ENCODE measurements at places on chromosomes 3 and 15. TPM values are rescaled to one million over a fixed set of nuclear protein-coding genes. Genes with fewer than 3 reads are reported as not detected.

- DNase-seq, result no peak
Measured at GRCh38 chr3:159964166-159964973, 24.3 kb upstream of the IL12A start.

- DNase-seq, result no peak
Measured at GRCh38 chr3:39255503-39256325, 24.1 kb downstream of the CX3CR1 start.

DNA sequence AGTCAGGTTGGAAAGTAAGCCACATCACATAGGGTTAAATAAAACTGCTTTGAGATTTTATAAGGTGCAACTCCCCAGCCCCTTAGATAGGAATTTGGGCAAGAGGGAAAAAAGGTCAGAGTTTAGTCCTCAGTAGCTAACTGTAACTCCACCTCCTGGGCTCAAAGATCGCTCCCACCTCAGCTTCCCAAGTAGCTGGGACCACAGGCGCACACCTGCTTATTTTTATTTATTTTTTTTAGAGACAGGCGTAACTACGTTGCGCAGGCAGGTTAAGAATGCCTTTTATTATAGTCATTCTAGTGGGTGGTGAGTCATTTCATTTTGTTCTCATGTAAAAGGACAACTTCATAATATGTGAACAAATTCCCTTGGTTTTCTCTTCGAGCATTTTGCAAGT is 14.7 kb downstream of the TM2D3 start:
- DNase-seq, result no peak

DNA sequence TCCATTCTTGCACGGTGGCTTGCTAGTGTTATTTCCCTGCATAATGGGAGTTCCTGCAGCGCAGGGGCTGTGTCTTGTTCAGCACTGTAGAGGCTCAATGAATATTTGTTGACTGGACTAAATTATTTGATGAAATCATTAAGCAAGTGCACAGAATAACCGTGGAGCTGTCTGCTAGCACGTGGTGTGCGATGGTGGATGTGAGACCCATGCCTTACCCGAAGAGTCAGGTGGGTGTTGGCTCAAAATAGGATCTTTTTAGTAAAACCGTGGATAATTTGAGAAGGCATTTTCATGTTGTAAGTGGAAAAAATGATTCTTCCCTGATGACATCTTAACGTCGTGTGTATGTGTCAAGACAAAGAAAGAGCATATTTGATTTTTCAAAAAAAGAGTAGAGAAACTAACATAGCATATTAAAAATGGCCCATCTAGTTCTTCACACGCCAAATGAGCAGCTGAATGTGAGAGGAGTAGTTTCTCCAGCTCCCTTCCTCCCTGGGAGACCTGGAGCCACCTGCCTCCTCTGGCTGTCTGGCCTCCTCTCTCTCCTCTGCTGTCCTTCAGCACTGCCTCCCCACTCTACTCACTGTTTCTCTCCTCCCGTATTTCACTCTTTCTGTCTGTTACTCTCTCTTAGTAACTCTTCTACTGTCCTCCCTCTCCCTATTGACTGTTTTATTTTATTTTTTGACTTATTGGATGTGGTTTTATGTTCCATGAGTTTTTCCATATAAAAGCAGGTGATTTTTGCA is 6.3 kb downstream of the FAM81A start:
- DNase-seq, result no peak

DNA sequence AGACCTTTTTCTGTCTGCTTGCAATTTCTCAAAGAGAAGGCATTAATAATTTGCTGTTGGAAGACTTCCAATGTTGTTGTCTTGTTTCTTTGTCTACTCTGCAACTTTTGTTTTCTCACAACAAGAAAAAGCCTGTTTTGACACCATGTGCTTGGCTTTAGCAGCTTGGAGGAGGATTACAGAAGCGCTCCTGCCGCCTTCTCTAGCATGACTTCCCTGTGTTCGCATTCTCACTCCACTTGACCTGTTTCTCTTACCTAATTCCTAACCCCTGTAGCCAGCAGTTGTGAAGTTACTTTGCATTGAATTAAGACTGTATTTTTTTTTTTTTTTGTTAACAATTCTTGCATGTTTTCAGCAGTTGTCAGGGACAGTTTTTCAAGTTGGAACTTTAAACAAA is 235.3 kb upstream of the GOLIM4 start:
- no peak for DNase-seq

- no peak for DNase-seq
Measured at GRCh38 chr15:89936051-89936785, 23.5 kb upstream of the ARPIN start.

DNA sequence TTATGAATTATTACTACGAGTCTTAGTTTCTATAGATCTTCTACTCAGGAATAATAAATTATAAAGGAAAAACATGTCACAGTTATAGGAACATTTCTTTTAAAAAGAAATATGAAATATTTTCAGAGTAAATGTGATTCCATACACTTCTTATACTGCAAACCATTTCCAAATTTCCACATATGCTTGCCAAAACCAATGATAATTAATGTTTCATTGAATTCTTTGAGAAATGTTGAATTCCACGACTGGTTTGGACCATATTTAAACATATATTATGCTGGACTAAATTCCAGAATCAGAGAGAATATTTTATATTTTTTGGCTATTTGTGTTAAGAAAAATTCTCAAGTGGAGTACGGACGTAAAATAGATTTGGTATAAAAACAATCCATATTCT is 144.6 kb downstream of the EPHA3 start:
- DNase-seq, result no peak

- DNase-seq, result no peak
Measured at GRCh38 chr3:72375237-72376076, 472.8 kb downstream of the SHQ1 start.

DNA sequence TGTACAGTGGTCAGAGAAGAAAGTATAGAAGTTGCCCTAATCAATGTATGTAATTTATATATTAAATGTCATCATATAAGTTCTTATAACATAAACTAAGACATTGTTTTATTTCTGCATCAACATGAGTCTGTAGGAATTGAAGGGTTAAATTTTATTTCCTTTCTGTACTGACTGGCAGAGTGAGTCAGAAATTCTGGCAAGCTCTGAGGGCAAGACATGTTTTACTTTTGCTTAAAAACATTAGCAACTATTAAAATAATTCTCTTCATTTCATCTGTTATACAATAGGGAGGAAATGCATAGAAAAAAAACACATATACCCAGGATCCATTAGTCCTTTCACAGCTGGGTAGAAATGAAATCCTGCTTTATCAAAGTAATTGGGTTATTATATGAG is 171.4 kb upstream of the ALCAM start:
- DNase-seq, result no peak

DNA sequence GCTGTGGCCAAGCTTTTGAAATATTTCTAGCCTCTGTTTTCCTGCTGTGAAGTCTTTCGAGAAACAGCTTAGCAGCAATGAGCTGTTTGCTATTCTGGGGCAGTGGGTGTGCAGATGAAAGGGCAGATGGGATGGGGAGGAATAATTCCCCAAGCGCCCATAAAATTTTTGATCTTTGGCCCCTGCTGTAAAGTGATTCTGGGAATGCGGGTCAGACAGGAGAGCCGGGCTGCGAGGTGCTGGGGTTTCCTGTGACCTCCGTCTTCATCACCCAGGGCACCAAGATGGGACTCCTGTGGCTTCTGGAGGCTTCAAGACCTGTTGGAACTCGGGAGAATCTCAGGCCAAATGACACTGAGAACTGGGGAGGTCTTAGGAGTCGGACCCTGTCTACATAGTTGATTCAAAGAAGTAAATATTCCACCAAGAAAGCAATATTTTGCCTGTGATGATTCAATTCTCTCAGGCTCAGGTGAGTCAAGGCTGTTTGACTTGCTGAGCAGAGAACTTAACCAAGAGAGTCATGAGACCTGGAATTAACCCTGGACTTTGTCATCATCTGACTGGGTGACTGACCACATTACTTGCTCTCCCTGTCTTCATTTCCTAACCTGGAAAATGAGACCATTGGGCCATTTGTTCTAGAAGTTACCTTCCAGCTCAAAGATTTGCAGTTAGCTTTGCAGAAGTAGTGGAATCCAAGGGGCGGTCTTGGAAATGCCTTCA is 86.4 kb downstream of the POLR2M start:
- no peak for DNase-seq

DNA sequence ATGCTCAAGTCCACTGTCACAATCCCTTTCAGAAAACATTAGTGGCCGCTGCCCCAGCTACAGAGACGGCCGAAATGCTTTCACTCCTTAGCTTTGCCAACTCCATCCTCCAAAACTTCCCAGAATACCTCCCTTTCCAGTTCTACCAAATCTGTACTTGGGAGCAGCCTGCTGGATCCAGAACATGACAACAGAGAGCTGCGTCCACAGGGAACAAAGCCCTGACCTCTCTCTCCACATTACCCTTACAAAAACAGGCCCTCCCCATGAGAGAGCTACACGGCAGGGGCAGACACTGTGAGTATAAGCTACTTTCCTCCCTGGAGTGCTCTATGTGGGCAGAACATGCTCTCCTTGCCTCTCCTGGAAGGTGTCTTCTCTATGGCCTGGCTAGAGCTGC is 6.3 kb downstream of the RBM15B start:
- DNase-seq, result no peak

- no peak for DNase-seq
Measured at GRCh38 chr3:50156549-50157493, 1.7 kb downstream of the SEMA3F start.

GRCh38 chr3:40382617-40382979 is 4.4 kb upstream of the ENTPD3 start:
- DNase-seq, result no peak

- peak; percentile 48 for DNase-seq
Measured at GRCh38 chr15:44710236-44711095, 657 bp downstream of the PATL2 start.

GRCh38 chr15:60479361-60480110 is 594 bp upstream of the ICE2 start:
- DNase-seq, result no peak

DNA sequence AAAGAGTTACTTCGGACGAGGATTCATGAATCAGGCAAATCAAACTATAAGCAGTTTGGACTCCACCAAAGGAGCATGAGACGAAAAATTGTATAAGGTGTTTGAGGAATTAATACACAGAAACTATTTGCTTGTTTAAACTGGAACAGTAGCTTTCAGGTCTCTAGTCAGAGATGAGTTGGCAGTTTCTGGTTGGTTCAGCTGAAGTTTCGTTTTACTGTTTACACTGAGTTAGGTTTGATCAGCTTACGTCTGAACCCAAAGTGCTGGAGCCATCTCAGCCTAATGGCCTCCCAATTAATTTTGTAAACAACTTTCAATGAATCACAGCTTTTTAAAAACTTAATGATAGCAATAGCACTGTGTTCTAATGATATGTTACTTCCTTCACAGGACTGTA is 703.7 kb downstream of the NLGN1 start:
- DNase-seq, result no peak

GRCh38 chr15:51274956-51275355 is 63.4 kb downstream of the CYP19A1 start:
- DNase-seq, result no peak

GRCh38 chr15:31373096-31373865 is 46.6 kb downstream of the KLF13 start:
- no peak for DNase-seq

- no peak for DNase-seq
Measured at GRCh38 chr3:36698314-36698713, 66.0 kb downstream of the DCLK3 start.

- DNase-seq, result no peak
Measured at GRCh38 chr15:34239151-34239808, 14.5 kb downstream of the EMC4 start.

DNA sequence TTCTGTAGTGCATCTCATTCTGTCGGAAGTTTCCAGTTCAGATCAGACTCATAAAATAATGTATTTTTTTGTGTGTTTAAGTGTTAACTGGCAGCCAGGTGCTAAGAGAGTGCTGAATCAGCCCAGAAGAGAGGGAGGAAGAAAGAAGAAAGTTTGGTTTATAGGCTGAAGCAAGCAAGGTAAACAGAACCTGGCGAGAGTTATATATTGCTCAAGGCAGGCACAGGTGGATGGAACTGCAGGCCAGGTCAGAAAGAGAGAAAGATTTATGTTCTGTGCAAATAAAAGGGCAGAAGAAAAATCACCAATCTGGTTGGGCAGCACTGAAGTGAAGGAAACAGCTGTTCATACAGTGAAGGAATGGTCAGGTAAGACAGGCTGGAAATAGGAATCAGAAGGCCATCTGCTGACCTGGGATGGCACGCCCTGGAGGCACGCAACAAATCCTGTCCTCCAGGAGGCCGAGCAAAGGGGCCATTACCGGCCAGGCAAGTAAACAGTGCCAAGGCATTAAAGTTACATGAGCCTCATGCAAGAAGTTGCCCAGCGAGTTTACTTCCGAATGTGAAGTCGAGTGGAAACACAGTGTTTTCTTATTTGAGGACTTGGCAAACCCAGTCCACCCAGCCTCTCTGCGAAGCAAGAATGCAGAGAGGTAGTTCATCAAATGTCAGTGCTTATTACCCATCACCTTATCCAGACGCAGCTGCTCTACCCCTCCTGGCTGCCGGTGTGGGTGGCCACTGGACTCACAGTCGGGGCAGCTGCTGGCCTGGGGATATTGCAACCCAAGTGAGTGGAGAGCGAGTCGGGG is 309.8 kb downstream of the VPS13C start:
- no peak for DNase-seq

ACKR4 gene
- total RNA-seq, result 0.85 TPM

SEMA7A gene
- 0.93 TPM for total RNA-seq

CPLX3 gene
- total RNA-seq, result not detected

ARHGAP11A gene
- 2.7 TPM for total RNA-seq

CEP97 gene
- 11.4 TPM for total RNA-seq

GOLGA8S gene
- 0.88 TPM for total RNA-seq

LRRC49 gene
- total RNA-seq, result 37.2 TPM

POPDC2 gene
- total RNA-seq, result 731 TPM

KPNA4 gene
- total RNA-seq, result 115 TPM

CFAP100 gene
- not detected for total RNA-seq
